Pancreas (tissue), 10 donors: ENCODE measurements at places on chromosomes 1 and 21.

GRCh38 chr1:39839651-39840050 is 43.7 kb downstream of the TRIT1 start:
- no peak for DNase-seq

DNA sequence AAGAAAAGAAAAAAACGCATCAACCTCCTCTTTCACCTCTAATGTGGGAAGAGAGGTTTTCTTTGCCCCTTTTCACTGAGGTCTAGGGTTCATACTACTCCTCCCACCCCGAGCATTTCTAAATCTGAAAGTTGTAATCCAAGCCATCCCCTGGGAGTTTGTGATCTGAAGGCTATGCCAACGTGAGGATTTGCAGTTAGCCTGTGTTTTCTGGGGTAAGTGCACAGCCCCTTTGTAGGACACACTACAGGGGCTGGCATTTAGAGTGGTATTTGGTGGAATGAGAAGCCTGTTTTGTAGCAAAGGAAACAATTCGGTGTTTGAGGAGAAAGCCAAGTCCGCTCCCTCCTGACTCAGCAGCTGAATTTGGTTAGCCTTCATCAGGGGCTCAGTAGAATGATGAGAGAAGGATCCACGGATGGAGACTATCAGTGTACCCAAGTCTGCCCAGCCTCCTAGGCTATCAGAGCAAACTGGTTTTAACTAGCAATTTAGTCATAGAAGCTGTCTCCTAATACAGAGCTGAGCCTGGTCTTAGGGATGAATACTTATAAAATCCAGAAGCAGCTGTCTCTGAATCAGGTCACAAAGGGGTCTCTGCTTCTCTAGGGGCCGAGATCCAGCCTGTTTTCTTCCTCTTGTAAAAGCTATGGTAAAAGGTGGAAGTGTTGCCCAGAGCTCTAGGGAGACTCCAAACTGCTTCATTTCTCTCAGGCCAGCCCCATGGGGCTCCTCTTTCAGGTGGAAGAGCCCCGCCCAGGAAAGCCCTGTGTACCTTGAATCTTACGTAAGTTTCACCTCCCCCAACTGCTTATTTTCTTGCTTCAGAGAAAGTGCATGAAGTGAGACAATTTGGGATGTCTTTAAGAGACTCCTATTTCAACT is 2.1 kb downstream of the PCP4L1 start:
- no peak for DNase-seq

- DNase-seq, result no peak
Observed at GRCh38 chr1:110948038-110948810, 15.5 kb downstream of the LRIF1 start.

DNA sequence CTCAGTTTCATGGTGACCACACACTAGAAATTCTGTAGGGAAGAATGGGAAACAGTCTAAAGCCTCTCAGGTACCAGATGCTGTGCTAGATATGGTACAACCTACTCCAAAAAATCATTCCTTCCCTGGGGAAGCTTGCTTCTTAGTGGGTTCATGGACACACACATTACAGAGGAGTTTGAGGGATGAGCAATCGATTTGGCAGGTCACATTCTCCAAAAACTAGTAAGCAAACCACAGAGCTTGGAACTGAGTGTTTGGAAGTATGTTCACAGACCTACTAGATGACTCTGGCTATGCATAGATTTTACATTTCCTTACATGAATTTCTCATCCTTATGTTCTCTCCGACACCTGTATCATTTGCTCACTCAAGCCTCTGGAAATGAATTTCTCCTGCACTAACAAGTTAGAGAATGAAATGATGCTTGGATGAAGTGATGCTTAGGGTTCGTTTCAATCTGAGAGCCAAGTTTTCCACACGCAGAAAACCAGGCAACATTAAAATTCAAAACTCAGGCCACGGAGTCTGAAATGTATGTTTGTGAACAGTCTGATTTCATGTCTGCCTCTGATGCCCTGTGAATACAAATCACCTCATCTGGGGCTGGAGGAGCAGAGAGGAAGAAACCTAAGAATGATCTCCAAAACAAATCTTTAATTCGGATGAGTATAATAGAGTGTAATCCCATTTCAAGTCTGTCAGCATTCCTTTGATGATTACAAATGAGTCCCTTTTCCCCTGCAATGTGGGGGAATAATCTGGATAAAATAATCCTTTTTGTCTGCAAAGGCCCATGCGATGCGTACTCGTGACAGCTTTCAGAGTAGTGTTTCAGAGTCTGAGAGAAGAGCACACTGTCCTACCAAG is 11.0 kb downstream of the EVA1C start:
- no peak for DNase-seq

- DNase-seq, result no peak
Observed at GRCh38 chr21:19864476-19864875, 1133.7 kb upstream of the NCAM2 start.

DNA sequence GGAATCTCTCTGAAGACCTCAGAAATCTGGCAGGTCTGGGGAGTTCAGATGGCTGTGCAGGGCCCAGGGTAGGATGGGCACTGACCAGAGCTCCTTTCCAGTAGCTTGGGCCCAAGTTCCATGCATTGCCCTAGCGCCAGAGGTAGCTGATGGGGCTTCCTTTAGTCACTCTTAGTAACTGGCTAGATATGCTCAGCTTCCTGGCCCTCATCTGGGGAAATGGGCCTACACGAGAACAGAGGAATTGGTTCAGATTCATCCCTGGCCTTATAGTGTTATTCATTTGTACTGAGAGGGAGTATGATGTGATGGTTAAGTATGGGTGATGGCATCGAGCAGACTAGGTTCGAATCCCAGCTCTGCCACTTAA is 15.5 kb upstream of the PSMB2 start:
- no peak for DNase-seq

DNA sequence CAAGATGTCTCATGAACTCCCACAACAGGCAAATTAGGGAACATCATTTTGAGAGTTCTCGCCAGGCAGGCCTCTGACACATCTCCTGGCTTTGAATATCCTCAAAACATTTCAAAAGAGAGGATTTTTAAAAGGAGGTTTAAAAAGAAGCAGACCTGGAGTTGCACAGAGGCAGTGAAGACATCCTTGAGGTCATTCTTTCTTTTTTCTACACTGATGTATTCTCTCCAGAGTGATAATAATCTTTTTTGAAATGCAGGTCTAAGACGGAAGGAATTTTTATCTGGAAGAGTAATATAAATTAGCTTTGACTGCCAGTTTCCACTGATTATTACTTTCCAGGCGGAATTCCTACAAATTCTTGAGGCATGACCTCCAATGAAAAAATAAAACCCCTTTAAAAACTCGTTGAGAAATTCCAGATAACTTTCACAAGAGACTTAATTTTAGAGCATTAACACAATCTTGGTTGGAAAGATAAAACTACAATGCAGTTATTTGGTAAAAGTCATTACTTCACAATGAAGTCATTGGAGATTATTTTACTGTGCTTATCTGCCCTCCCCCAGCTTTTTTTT is 125.0 kb downstream of the LYPLAL1 start:
- DNase-seq, result no peak

DNA sequence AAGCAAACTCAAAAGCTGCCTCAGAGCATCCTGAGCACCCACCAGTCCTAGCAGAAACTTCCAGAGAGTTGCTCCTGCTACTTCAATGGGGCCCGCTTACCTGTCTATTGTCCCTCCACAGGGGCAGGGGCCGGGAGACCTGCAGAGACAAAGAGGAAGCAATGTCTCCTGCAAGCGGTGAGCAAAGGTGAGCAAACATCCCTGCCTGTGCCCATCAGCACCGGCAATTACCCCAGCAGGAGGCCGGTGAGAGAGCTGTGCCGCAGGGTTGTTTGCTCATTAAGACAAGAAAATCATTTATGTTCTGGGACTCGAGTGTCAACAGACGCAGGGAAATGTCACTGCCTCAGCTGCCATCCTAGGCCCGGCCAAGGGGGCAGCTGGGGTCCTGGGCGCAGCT is 53.8 kb upstream of the TARDBP start:
- DNase-seq, result no peak

- DNase-seq, result no peak
Observed at GRCh38 chr1:58365328-58365727, 181.2 kb downstream of the OMA1 start.

- no peak for DNase-seq
Observed at GRCh38 chr1:187909382-187909781, 1080.6 kb downstream of the PLA2G4A start.

DNA sequence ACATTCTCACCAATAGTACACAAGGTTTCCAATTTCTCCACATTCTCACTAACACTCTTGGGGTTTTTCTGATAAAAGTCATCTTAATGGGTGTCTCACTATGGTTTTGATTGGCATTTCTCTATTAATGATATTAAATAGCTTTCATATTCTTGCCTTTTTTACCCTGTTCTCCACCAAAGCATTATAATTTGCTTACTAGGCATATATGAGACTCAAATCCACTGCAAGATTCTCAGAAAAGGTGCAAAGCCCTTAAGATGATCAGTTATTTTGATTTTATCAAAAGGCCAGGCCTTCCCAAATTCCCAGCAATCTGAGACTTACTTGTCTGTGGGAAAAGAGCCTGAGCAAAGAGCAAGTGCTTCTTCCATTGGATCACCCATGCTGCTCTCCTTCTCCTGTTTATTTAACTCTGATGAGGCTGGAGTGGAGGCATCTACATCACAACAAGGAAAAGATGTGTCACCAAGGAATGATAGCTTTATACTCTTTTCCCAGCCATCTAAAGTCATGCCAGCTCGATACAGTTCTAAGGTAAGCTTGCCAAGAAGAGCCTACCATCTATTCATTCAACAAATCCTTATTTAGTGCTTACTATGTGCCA is 24.6 kb downstream of the CLSPN start:
- no peak for DNase-seq

DNA sequence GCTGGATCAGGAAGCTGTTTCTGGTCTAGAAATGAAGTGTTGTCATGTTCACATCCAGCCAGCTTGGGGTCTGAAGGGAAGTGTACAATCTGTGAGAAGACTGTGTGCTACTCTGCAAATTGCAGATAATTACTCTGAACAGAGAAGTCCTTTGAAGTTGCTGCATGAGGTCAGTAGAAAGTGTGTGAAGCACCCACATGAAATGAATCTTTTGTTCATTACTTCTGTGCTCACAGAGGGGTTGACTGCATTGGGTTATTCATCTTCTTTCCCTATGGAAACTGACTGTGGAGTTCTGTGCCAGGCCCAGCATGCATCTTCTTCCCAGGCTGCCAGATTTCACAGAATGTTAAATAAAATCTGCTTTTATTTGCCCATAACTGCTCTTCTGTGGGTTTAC is 47.1 kb downstream of the CTH start:
- DNase-seq, result no peak

GRCh38 chr1:11107599-11107998 is 7.9 kb upstream of the EXOSC10 start:
- no peak for DNase-seq

GRCh38 chr1:223742856-223743517 is 30.6 kb downstream of the CAPN2 start:
- DNase-seq, result no peak

DNA sequence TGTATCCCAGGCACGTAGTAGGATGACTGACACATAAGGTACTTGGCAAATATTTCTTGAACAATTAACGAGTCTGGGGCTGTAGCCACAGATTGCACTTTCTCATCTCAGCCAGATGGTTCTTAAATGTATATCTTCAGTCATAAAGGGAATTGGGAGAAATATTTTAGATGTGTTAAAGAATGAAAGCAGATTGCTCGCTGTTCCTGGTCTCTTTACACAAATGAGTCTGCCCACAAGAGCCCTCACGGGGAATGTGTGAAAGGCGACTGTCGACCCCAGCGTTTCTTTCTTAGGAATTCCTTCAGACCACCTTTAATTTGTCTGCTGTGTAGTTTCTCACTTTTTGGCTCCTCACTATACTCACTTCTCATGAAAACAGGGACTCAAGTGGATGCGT is 725 bp downstream of the MT1HL1 start:
- DNase-seq, result no peak

DNA sequence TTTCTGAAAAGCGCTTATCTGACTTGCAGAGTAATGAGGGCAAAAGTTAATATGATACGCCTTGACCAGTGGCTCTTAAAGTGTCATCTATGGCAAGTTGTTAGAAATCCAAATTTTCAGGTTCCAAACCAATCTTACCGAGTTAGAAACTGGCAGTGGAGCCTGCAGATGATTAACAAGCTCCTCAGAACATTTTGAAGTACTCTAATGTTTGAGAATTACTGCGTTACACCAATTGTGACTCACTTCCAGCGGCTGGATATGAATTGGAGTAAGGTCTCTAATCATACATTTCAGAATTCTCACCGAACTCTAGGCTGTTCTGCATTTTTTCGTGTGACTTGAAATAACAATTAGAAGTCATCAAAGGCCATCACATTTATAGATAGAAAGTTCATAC is 73.5 kb upstream of the TMPRSS15 start:
- DNase-seq, result no peak

DNA sequence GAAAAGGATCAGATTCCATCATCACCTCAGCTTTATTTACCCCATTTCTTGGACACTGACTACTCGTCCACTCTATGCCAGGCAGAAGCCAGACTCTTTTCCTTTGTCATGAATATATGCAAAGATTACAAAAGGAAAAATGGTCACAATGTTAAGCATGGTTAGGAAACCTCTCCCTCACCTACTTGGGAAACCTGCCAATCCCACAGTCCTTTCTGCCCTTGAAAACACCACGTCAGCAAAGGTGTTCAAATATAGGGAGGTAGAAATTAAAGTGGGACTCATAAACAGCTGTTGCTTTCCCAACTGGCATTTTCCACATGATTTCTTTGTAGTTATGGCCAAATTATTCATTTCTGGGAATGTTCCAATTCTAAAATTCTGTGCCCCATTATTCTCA is 16.2 kb upstream of the ATP13A2 start:
- no peak for DNase-seq

DNA sequence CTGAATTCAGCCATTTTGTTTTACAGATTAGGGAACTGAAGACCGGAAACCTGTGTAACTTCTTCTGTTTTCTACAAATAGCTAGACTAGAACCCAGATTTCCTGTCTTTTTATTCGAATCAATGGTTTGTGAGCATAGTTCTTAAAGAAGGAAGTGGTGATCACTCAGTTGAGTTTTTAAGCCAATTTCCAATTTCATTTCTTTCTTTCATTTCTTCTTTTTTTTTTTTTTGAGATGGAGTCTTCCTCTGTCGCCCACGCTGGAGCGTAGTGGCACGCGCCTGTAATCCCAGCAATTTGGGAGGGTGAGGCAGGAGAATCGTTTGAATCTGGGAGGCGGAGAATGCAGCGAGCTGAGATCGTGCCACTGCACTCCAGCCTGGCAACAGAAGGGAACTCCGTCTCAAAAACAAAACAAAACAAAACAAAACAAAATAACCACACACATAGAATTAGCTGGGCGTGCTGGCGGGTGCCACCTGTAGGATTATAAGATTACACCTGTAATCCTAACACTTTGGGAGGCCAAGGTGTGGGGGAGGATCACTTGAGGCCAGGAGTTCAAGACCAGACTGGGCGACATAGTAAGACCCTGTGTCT is 3.0 kb upstream of the MDM4 start:
- no peak for DNase-seq
